ENCODE measurements at places on chromosomes 3 and 15.

- no peak for DNase-seq
Measured at GRCh38 chr3:28349469-28350000, 911 bp upstream of the AZI2 start.

DNA sequence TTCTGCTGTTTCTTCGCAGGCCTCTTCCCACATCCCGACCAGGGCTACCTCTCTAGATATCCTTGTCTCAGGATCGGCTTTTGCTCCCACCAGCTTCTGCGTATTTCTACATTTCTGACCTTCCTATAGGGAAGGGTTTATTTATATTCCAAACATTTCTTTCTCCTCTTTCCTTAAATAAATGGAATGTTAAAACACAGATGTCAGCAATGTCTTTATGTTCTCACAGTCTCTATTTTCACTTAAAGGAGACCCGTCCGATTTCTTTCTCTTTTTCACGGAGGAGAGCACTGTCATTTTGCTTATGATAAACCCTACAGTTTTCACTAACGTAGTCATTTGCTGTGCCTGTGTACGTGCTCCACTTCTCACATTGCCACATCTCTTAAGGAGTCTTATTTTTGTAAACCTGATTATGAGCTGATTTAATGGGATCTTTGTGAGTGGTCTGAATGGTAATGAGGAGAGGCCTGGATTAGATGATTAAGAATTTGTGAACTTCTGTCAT lies 630 bp downstream of the KIF15 start:
- DNase-seq = no peak

GRCh38 chr15:72801590-72802325 lies 18.2 kb upstream of the ADPGK start:
- no peak for DNase-seq

- no peak for DNase-seq
Measured at GRCh38 chr3:11548721-11549131, 95.0 kb downstream of the VGLL4 start.

DNA sequence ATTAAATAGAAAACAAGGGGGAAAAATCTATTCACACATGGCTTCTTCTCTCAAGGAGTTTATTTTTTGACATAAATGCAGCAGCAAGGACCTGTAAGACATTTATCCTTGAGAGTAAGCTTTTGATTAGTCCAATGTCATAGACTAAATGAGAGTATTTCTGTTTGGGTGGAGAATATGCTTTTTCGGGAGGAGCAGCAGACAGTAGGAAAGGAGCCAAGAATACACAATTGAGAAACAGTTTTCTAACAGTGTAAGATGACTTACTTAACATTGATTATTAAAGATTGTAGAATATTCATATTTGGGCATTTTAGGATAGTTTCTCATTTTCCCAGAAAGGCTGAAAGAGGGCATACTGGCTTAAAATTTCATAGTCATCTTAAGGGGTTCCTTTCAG lies 65.9 kb upstream of the PAQR5 start:
- no peak for DNase-seq

- DNase-seq = no peak
Measured at GRCh38 chr15:86082619-86083380, 3.1 kb downstream of the AGBL1 start.

GRCh38 chr15:95975212-95975611 lies 355.3 kb upstream of the NR2F2 start:
- DNase-seq = peak; percentile 7

- no peak for DNase-seq
Measured at GRCh38 chr15:73146419-73146818, 94.2 kb downstream of the NEO1 start.

DNA sequence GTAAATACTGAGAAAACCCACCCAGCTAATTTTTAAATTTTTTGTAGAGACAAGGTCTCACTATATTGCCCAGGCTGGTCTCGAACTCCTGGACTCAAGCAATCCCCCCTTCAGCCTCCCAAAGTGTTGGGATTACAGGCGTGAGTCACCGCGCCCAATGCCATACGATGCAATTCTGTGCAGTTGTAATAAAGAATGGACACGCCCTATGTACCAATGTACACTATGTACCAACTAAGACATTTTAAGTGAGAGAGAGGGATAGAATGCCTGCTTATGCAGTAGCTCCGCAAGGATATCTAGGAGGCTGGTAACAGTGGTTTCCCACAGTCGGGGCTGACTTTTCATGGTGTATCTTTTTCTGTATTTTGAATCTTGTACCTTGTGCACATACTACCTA lies 14.6 kb downstream of the ZNF710 start:
- no peak for DNase-seq

- no peak for DNase-seq
Measured at GRCh38 chr3:71201939-71202338, 381.6 kb downstream of the FOXP1 start.

GRCh38 chr3:99920481-99921376 lies 103.1 kb downstream of the CMSS1 start:
- DNase-seq = no peak

DNA sequence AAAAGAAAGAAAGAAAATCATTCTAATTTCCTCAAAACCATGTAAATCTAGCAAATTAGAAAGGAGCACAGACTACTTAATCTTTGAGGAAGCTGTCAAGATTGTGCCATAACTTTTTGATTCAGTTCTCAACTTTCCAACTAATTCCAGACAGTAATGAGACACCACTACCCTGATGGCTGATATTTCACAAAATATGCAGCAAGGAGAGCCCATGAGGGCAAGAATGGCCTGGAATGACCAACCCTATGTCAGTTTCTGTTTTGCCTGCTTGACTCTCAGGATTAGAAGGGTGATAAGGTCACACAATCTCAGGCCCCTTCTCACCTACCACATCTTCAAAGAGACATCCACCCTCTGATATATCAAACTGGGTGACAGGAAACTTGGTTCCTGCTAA lies 134.7 kb downstream of the MAGI1 start:
- no peak for DNase-seq

DNA sequence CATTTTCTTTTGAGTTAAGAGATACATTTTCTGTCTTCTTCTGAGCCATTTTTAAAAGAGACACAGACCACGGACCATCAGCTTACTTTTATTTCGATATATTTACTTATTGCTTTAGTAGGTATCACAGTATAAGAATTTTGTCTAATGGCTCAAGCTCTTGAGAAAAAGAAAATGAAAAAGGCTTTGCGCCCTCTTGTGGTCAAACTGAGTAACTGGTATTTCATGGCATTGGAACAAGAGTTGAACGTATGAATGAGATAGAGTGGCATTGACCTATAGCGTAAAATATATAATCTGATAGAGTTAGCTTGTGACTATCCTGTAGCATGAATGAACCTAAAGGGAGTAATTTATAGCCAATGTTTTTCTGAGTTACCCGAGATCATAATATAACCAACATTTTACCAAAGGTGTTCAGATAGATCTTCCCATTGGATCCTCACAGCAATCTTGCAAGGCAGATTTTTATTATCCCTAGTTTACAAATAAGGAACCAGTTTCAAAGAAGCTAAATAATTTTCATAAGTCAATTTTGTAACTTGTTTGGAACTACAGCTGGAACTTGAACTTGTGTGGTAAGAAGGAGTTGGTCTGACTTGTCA lies 154.6 kb downstream of the POLR2M start:
- no peak for DNase-seq

DNA sequence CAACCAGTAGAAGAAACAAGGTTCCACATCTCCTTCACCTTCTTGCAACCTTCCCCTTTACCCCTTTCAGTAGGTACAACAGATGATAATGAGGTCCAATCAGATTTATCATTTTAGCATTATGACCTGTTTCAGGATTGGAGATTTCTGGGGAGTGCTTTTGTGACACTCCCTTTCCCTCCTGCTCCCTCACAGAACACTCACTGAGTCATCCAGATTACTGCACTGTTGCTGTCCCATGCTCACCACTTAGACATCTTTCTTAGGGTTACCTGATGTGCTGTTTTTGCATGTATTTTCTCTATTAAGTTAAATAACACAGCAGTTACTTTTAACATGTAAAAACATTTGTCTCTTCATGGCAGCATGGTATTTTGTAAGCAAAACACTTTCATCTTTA lies 118.5 kb downstream of the MFSD1 start:
- DNase-seq = no peak

GRCh38 chr3:124823206-124823605 lies 64.0 kb downstream of the ITGB5 start:
- DNase-seq = no peak

GRCh38 chr3:133930341-133930933 lies 34.8 kb upstream of the RAB6B start:
- DNase-seq = no peak

- DNase-seq = no peak
Measured at GRCh38 chr3:121624147-121624899, 31.1 kb downstream of the FBXO40 start.

DNA sequence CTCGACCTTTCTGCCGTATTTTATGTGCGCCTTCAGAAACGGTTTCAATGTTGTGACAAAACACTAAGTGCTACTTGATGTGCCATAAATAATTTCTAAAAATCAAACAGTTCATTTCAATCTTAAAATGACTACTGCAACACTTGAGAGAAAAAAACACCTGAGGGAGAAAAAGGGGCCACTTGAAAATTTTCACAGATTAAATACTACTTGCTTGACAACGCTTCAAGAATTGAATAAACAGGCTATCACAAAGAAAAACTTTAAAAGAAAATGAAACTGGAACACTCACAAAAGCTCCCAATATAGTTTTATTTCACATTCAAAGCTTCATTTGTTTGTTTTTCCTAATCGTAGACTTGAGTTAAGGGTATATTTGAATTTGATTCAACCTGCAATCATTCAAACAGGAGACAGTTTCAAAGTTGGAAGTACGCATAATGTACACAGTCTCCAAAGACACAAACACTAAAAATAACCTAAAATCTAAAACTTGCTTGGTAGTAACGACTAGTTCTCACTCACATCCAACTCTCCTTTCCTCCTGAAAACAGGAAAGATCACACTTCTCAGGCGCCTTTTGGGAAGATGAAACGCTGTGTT lies 380.7 kb downstream of the ERC2 start:
- DNase-seq = no peak

- no peak for DNase-seq
Measured at GRCh38 chr3:167032267-167032876, 347.7 kb downstream of the ZBBX start.

GRCh38 chr3:14938954-14939353 lies 8.4 kb upstream of the NR2C2 start:
- no peak for DNase-seq

- DNase-seq = no peak
Measured at GRCh38 chr3:55329849-55330248, 157.3 kb downstream of the WNT5A start.

- peak; percentile 16 for DNase-seq
Measured at GRCh38 chr3:44235604-44236484, 5.8 kb upstream of the TOPAZ1 start.

DNA sequence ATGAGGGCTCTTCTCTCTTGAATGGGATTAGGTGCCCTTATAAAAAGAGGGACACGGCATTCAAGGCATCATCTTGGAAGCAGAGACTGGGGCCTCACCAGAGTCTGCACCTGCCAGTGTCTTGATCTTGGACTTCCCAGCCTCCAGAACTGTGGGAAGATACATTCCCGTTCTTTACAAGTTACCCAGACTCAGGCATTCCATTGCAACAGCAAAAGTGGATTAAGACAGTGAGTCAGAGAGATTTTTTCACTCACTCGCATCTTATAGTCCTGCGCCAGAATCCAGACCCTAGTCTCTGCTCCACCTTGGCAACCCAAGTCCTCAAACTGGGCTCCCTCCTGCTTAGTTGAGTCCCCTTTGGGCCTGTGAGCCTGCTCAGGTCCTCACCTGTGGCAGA lies 2.7 kb downstream of the LCTL start:
- DNase-seq = no peak

DNA sequence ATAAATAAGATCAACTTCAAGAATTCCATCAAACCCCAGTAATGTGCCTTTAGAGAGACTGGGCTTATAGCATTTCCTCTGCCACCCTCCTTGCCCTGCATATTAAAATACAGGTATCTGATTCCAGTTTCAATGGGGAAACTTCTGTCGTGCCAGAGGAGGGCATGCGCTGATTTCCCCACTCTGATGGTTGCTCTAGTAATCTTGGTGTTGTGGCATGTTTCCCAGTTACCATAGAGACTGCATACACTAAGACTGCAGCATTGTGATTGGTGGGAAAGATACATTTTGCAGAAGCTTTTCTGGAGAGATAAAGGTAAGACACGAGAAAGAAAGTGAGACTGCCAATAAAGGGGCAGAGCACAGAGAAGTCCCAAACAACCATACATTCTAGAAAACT lies 225.6 kb downstream of the TIGIT start:
- no peak for DNase-seq

DNA sequence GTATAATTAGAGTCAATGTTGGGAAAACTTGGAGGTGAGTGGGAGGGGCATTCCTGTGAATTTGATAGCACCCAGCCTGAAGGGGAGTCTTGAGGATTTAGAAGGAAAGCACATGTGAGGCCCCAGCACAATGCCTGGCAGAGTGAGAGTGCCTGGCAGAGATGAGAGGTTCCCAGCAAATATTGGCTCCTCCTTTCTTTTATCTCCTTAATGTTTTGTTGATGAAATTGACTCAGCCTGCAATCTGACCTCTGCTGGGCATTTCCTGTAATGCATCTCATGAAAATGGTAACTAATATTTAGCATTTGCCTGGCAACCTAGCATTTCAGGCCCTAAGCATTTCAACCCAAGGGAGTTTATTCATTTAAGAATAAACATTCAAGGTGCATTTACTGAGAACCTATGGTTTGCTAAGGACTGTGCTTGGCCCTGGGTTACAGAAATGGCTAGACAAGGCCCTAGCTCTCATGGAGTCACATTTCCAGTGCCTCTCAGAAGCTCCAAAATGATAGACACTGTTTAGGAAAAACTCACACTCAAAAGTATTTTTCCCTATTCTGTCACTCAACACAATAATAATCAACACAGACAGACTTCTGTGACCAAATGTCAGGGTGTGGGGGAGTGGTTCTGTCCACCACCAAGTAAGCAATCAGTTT lies 19.0 kb downstream of the PDHB start:
- no peak for DNase-seq

DNA sequence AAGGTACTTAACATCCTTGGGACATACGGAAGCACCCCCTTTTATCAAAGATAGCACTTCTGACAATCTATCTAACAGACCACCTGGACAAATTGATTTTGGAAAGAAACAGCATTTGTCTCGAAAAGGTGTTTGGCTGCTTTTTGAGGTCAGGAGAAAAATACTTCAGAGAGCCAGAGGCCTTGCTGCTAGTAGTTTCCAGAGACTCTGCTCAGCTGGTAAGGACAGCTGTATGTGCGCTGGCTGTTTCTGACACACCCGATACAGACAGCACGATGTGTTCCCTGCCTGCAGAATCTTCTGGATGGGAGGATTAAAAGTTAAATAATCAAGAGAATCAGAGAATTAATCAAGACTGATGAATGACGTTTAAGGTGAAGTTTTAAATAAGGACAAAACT lies 15.6 kb upstream of the GYG1 start:
- DNase-seq = no peak

- no peak for DNase-seq
Measured at GRCh38 chr15:60413231-60413824, 15.5 kb upstream of the ANXA2 start.

- DNase-seq = no peak
Measured at GRCh38 chr15:63166219-63166618, 8.9 kb upstream of the RPS27L start.

All from GM12892 (cell line).